ENCODE measurements at places on chromosomes 11 and 22.

GRCh38 chr11:5192738-5193137 is 7.7 kb downstream of the OR51V1 start:
- DNase-seq: no peak

DNA sequence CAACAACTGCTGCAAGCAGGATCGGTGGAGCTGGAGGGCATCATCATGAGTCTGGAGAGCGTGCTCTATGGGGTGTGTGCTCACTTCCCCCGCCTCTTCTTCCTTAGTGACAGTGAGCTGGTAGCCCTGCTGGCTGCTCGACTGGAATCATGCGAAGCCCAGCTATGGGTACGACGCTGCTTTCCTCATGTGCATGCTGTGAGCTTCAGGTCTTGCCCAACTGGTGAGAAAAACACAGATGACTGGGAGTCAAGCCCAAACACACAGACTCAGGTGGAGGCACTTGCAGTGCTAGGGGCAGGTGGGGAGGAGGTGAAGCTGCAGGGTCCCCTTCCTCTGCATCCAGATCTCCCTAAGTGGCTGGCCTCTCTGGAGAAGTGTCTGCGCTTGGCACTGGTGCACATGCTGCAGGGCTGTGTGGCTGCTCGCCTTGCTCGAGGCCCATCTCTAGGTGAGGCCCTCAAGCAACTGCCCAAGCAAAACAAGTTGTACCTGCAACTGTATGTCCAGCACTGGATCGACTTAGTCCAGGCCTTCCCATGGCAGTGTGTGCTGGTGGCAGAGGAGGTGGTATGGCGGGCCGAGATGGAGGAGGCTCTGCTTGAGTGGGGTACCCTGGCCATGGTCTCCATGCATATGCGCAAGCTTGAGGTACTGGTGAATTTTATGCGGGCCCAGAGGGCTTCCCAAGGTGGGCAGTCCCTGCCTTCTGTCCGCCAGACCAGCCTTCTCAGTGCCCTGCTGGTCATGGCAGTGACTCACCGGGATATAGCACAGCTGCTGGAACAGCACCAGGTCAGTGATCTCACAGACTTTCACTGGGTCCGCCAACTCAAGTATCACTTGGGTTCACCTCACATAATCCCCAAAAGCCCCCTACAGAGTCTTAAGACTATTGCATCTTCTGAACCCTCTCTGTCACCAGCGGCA is 48.1 kb downstream of the DNHD1 start:
- DNase-seq: no peak

- no peak for DNase-seq
Measured at GRCh38 chr22:35522225-35523149, 18.1 kb upstream of the RASD2 start.

DNA sequence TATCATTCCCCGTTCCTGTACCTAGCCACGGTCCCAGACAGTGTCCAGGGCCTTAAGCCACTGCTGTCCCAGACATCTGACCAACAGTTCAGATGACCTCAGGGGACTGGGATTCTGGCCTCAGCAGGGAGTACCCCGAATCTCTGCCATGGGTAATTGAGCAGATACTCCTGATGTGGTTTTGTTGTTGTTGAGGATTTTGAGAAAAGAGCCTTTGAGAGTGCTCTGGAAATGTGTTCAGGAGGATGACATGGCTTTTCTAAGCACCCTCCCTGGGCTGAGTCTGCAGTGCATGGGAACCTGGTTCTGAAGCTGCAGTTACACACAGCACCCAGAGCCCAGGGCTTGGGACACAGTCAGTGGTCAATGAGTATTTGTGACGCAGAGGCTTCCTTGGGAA is 30.4 kb downstream of the ADAMTS15 start:
- DNase-seq: no peak

DNA sequence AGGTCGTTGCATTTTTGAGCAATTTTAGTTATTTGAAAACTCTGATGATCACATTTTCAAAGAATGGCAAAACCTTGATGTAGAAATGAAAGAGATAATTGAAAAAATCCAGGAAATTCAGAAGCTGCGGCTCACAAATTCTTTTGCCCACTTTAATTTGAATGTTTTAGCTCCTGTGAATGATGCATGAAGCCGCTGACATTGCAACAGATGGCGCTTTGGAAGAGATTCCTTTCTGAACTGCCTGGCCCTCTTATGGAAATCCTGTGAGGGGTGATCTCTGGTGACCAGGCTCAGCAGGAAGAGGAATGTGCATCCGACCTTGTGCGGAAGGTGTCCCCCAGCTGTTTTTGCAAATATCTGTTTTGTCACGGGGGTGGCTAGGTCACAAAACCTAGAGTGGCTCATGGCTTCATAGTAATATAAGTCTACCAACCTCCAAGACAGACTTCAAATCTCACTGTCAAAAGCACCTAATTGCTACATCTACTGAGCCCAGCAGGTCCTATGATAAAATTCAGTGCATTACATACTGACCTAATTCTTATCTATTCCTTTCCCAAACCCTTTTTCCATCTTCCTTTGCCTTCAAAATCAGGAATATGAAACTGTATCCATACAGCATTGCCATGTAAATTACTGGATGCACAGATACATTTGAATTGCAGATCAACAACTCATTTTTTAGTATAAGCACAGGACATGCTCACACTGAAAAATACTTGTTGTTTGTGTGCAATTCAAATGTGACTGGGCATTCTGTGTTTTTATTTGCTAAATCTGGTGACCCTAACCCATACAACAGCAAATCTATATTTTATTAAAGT is 412.7 kb downstream of the ETS1 start:
- DNase-seq: no peak

- no peak for DNase-seq
Measured at GRCh38 chr11:94727819-94728218, 40.3 kb upstream of the AMOTL1 start.

GRCh38 chr11:74678041-74678440 is 53.2 kb downstream of the CHRDL2 start:
- no peak for DNase-seq

GRCh38 chr11:1864231-1864630 is 11.3 kb downstream of the LSP1 start:
- DNase-seq: no peak

DNA sequence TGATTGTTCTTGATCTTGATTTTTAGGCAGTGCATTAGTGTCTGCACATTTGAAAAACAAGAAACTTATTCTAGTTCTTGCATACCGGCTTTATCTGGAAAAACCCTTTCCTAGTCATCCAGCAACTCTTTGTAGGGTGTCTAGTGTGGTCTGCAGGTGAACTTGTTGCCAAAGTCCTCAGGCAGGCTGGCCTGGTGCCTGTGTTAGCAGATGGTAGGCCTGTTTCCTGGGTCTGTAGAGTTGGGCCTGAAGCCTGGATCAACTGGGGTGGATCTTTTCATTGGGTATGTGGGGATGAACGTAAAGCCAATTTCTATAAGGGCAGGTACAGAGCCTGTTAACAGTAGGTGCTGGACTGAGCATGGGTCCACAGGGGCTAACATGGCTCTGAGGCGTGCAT is 5.6 kb upstream of the GLYATL1 start:
- no peak for DNase-seq

GRCh38 chr22:38839686-38840085 is 4.1 kb downstream of the NPTXR start:
- no peak for DNase-seq

- no peak for DNase-seq
Measured at GRCh38 chr11:2655016-2655719, 44.6 kb downstream of the KCNQ1OT1 start.

DNA sequence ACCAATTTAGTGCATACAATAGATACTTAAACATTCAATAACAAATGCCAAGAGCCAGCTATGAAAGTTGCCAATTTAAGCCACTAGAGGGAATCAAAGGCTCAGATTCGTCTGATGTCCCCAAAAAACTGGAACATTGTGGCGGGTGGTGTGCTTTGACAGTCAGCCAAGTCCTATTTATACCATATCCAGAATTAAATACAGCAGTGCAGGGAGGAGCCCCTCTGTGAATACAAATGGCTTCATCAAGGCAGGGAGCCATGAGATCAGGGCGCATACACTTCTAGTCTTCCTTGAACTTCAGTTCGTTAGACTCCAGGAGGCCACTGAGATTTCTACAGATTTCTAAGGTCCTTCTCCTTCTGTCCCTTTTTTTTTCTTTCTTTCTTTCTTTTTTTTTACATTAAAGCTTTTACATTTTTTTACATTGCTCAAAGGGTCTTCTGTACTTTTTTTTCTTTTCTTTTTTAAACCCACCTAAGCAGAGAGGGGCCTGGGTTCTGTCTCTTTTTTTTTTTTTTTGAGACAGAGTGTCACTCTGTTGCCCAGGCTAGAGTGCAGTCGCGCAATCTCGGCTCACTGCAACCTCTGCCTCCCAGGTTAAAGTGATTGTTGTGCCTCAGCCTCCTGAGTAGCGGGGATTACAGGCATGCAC is 41.5 kb upstream of the HSPA8 start:
- peak; percentile 55 for DNase-seq

GRCh38 chr11:32829157-32829679 is 509 bp upstream of the PRRG4 start:
- no peak for DNase-seq

DNA sequence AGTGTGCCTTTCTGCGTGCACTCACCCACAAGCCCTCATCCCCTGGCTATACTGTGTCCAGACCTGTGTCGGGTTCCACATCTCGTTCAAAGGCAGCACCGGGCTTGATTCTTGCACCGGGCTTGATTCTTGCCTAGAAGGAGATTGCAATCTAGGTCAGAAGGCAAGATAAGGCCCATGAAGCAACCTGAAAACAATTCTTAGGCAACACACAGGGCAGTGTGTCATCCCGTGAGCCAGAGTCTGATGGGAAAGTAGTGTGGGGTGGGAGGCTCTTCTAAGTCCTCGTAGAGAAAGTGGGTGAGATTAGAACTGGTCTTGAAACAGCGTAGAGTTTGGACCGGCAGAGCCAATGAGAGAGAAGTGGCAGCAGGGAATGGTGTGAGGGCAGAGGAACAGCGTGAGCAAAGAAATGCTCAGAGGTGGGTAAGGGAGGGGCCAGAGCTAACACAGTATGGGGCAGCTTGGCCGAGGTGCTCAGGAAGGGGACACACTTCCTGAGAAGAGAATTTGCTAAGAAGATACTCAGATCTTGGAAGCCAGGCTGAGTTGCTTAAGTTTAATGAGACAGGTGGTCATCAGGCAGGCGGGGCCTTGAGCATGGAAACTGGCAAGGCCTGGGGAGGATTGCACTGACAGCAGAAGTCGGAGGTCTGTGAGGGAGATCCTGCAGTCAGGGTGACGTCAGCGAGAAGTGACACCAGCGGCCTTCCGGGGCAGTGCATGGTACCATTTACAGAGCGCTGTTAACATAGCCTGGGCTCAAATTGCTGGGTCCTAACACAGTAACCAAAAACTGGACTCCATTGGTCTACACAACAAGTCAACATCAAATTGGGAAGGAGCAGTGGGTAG is 40.7 kb upstream of the DKK3 start:
- DNase-seq: no peak

DNA sequence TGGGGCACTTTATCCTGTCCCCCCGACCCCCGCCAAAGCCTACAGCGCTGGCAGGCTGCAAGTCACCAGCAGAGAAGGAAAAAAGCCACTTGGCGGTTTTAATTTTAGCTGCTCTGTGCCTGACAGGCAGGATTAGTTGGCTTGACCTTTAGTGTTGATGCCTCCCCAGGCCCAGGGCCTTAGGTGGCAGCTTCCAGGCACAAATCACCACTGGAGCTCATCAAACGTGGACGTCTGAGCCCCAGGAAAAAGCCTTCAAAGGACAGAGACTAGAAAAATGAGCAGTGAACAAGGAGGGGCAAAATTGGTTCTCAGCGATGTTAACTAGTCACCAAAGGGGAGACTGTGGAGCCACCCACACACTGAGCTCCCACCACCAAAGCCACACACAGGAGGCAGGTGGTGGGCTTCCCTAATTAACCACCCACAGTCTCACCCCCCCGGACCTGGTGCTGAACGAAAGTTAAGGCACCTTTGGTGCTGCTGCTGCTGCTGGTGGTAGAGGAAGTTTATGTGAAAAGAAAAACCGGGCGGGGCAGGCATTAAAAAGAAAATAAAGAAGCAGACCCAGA is 4.4 kb upstream of the PYGM start:
- no peak for DNase-seq

GRCh38 chr11:18703001-18703763 is 4.6 kb downstream of the TMEM86A start:
- no peak for DNase-seq

DNA sequence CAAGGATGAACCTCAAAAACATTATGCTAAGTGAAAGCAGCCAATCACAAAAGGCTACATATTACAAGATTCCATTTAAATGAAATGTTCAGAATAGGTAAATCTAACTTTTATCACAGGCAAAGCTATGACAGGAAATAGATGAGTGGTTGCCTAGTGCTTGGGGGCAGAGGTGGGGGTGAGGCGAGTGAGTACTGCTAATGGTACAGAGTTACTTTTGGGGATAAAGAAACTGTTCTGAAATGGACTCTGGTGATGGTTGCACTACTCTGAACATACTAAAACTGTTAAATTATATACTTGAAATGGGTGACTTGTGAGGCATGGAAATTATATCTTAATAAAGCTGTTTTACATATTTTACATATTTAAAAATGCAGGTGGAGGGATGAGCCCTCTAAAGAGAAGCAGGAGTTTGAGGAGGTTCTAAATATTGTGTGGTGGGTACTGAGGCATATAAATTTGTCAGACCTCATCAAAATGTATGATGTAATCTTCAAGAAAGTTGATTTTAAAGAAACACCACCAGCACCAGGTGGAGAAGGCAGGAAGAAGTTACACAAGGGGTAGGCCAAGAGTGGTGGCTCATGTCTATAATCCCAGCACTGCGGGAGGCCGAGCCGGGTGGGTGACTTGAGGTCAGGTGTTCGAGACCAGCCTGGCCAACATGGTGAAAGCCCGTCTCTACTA is 3.6 kb downstream of the SLC43A1 start:
- no peak for DNase-seq

- no peak for DNase-seq
Measured at GRCh38 chr22:24146194-24146616, 35.1 kb upstream of the SUSD2 start.

GRCh38 chr22:20284471-20285086 is 16.5 kb upstream of the RTN4R start:
- DNase-seq: no peak

- DNase-seq: no peak
Measured at GRCh38 chr11:130049328-130049771, 20.3 kb upstream of the APLP2 start.

DNA sequence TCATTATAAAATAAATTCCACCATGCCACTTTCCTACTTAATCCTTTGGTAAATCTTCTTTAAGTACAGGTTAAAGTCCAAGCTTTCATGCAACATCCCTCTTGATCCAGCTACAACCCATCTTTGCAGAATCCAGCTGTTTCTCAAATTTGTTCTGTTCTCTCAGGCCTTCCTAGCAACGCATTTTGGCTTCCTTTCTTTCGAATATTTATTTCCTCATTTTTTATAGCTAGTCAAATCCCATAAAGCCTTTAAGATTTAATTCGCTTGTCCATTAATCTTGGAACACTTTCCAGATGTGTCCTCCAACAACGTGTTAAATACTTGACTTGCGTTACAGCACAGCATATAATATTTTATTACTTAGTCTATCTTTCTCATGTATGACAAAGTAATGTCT is 600.1 kb upstream of the CHORDC1 start:
- DNase-seq: no peak

DNA sequence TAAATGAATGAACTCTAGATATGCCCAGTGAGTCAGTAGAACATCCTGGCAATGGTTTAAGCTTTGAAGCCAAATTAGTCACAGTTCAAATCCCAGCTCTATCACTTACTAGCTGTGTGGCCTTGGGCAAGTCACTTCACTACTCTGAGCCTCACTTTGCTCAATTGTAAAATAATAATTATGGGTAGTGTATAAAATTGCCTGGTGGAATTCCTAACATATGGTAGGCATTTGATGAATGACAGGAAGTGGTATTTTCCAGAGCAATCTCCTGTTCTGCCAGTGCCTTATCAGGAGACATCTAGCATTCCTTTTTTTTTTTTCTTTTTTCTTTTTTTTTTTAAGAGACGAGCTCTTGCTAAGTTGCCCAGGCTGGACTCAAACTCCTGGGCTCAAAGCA is 13.0 kb downstream of the SCN4B start:
- no peak for DNase-seq

Data from NCI-H524 treated with DMSO at 0.1 percent for 48 hours (cell line).